Kidney capillary endothelial cell (primary cell): ENCODE measurements at places on chromosomes 2 and 18.

GRCh38 chr2:18074476-18074875, 196.0 kb downstream of the KCNS3 start:
- DNase-seq, result peak; percentile 36

DNA sequence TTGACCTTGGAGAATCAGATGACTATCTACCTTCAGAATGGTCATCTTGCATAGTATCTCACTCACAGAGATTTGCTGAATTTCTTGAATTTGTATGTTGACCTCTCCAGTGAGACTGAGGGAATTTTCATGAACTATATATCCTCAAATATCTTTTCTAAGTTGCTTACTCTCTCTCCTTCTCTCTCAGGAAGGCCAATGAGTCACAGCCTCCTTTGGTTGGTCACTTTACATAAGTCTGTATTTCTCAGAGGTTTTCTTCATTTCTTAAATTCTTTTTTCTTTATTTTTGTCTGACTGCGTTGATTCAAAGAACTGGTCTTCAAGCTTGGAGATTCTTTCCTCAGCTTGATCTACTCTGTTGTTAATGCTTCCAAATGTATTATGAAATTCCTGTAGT, 51.7 kb downstream of the VIT start:
- no peak for DNase-seq

DNA sequence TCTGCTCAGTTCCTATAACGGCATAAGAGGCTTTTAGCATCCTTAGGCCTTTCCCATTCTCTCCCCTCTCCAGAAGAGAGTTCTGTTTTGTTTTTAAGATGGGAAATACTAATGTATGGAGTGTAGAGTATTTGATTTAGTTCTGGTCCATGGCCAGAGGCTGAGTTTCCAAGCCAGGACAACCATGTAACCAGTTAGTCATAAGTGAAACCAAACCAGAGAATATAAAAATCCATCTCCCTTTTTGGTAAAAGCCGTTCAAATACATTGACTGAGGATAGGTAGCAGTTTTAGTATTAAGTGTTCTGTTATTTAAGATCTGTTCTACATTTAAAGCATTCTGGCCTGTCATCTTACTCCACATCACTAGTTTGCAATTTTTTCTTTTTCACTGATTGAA, 3.1 kb downstream of the PSMD1 start:
- no peak for DNase-seq

GRCh38 chr2:96907115-96908041, 37.5 kb upstream of the SEMA4C start:
- no peak for DNase-seq

DNA sequence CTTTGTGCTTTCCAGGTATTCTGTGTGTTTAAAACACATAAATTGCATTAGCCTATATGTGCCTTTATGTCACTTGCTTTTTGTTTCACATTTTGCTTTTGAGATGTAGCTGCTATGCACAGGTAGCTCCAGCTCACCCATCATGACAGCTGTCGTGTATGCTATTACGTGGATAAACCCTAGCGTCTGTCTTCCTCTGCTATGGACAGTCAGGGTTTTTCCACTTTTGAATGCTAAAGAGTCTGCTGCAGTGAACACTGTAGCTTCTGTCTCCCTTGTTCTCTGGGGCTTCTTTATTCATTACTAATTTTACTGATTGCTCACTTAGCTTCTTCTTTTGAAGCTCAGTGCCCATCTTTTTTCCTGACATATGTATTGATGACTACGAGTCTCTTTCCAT, 24.7 kb upstream of the MBP start:
- no peak for DNase-seq

DNA sequence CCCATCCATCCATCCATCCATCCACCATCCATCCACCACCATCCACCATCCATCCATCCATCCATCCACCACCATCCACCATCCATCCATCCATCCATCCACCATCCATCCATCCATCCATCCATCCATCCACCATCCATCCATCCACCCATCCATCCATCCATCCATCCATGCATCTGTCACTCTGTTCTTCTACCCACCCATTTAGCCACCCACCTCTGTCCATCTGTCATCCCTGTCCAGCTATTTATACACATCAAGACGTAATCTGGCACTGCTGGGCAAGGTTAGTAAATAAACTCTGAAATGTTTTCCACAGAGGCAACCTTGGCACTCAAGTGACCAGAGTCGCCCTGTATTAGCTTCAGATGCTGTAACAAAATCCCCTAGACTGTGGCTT, 120.9 kb downstream of the RTP5 start:
- DNase-seq, result no peak

DNA sequence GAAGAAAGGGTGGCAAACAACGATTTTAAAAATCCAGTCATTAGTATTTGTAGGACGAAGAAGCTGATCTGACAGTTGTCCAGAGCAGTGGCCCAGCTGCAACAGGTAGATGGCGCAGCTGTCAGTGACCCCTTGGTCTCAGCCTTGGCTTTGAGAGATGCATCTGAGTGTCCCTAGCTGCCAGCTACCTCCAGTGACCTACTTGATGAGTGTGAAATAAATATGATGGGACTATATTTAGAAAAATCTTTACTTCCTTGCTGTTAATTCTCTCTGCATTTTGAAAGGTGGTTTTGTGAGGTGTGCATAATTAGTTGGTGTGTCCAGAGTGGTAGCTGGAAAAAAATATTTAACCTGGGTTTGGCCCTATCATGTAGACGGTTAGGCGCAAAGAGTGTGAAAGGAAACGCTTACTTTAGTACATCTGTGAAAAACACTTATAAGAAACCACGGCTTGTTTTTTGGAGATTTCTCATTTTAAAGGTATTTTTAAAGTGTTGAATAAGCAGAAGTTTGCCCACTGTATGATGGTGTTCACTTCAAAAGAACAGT, 963 bp downstream of the INPP1 start:
- DNase-seq, result peak; percentile 23

DNA sequence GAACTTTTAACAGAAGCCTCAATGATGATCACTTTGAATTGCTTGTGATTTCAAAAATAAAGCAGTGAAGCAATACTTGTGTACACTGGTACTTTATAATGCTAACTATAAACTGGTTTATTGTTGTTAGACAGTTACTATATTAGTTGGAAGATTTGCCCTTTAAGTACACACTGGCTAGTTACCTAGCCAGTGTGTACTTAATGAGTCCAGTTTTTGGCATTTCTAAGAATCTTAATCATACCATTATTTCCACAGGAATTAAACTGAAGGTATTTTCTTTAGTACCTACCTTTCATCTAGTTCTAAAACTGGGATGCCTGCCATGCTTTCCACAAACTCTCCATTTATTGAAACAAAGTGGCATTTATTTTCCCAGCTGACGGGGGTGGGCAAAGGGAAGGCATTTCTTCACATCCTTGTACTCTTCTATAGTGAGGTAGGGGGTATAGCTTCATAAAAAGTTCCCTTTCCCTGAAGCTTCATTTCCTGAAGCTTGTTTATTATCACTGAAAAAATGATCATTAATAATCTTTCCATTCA, 49.9 kb downstream of the UGP2 start:
- DNase-seq, result no peak

- DNase-seq, result no peak
Observed at GRCh38 chr18:4391859-4392258, 63.2 kb downstream of the DLGAP1 start.

DNA sequence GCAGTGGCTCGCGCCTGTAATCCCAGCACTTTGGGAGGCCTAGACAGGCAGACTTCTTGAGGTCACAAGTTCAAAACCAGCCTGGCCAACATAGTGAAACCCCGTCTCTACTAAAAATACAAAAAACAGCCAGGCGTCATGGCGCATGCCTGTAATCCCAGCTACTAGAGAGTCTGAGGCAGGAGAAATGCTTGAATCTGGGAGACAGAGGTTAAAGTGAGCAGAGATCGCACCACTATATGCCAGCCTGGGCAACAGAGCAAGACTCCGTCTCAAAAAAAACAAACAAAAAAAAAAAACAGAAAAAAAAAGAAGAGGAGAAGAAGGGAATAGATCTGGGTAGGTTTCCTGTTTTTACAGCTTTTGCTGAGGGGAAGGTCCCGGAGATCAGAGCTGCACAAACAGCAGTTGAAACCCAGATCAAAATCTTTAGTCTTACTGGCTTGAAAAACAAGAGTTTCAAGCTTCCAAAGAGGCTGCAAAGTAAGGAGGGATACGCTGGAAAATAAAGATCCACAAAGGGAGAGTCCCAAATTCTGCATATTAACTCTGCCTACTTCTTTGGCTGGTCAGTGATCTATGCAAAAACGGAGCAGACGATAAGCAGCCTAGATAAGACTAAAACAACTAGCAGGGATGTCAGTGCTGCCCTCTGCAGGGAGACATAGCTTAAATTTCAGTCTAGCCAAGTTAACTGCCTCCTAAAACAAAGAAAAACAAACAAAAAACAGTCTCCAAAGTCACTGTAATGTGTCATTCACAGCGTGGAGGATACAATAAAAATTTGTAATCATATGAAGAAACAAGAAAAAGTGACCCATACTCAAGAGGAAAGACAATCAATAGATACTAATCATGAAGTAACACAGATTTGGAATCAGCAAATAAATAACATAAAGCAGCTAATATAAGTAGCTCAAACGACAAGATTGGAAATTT, 74.1 kb downstream of the TLK1 start:
- peak; percentile 51 for DNase-seq

DNA sequence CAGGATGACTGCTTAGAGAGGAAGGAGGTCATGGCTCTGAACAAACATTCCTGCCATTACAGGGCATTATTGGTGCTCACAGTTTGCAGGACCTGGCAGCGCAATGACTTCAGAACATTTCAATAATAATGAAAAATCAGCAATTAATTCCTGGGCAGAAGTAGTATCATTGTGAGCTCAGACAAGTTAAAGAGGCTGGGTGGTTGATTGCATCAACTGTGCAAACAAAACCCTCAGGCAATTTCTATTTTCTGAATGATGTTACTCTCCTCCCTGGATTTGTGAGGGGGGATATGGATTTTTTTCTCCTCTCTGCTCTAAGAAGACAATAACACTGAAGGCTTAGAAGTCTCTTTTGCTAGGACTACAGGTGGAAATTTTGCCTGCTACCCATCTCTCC, 168.1 kb upstream of the TACR1 start:
- DNase-seq, result no peak

DNA sequence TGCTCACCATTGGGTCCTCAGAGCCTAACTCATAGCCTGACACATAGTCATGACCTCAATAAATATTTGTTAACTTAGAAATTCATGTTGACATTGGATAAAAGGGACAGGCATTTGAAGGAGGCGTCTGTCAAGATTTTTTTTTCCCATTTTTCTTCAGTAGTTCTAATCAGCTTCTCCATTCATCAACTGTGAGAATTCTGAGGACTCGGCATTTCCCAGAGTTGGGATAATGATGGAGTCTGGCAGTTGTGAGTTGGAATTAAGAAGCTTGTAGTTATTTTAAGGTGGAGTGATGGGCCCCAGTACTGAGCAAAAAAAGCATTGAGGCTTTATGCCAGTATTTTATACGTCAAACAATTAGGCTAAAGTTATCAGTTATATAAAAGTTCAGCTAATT, 4.6 kb downstream of the SPATS2L start:
- no peak for DNase-seq

DNA sequence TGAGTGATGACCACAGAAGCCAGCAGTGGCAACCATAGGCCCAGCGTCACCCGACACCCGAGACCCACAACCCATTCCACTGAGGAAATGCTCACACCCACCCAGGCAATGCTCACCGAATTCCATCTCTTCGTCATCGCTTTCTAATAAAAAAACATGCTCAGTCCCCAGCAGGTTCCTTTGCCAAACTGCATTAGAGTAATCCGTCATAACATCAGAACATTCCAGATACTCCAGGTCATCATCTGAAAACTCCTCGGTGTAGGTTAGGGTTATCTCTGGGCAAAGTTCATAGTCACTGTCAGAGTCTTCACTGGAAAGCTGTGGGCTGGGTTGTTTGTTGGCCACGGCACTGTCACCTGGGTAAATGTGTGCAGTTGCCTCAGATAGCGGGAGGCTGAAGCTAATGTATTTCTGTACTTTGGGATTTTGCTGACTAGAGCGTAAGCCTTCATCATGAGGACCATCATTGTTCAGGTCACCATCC, 49.3 kb downstream of the ALPK2 start:
- DNase-seq, result no peak

DNA sequence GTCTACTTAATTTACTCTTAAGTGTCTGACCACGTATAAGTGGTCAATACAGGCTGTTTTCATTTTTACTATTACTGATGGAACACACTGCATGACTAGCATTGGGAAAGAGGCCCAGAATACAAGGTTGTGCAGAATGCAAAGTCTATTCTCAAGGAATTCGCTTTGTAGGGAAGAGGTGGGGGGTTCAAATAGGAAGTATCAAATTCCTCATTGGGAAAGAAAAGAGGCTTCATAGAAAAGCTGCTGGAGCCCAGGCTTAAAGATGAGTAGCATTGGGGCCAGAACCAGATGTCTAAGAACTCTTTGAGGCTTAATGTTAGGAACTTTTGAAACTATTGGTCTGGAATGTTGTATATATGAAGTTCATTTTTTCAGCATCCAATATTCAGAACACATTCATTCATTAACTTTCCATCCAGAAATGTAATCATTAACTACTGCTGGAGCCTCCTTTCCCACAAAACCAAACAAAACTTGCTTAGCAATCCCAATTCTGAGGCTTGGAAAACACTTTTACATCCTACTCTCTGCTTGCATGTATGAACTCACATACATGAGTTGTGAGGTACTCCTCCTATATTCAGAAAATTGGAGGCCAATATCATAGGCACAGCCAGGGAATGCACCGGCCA, 994 bp upstream of the LRATD1 start:
- DNase-seq, result no peak

DNA sequence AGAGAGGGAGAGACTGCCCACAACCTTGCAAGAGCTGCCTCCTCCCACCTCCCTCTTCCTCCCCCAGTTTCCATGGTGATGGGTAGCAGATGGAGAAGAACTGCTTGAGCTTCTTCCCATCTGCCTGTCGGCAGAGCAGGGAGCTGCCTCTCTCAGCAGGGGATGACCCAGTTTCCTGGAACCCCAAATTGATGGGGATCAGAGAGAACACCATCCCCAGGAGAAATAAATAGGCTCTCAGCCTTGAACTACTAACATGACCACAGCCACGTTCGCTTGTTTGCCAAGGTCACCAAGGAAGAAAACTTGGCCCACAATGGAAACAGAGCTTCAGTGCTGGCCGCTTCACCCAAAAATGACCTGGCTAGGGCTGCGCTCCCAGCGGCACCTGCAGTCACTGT, 82.2 kb downstream of the ADD2 start:
- DNase-seq, result no peak

- no peak for DNase-seq
Observed at GRCh38 chr18:49934457-49934856, 121.1 kb upstream of the ACAA2 start.
